ENCODE measurements at places on chromosomes 1 and 21.
A peak's percentile ranks its signal among the peaks of the same experiment; 100 is the strongest.

GRCh38 chr1:1594602-1595260 lies 5.2 kb downstream of the FNDC10 start:
- DNase-seq = no peak

DNA sequence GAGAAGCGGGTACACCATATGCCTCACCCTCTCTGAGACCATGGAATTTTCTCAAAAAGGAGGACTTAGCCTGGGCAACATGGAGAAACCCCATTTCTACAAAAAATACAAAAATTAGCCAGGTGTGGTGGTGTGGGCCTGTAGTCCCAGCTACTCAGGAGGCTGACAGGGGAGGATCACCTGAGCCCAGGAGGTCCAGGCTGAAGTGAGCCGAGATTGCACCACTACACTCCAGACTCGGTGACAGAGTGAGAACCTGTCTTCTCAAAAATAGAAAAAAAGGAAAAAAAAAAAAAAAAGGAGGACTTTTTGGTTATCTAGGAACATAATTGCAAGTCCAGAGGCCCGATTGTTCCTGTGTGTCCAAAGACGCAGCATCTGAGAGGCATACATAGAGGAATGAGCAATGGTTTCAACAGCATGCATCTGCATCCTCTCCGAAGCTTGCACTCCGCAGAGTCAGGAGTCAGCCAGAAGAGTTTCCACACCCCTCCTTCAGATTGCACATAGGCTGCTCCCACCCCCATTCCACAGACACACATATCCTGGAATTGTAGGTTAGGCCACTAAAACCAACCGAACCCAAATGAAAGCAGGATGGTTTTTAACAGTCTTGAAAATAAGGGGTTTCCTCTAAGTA lies 2.5 kb upstream of the TBX15 start:
- no peak for DNase-seq

GRCh38 chr1:173202424-173203145 lies 4.5 kb downstream of the TNFSF4 start:
- no peak for DNase-seq

GRCh38 chr1:185162491-185162890 lies 5.5 kb downstream of the SWT1 start:
- no peak for DNase-seq

- DNase-seq = no peak
These were observed 740 bp downstream of the DSTYK start for GRCh38 chr1:205210756-205211168.

- no peak for DNase-seq
These were observed 120.9 kb downstream of the ATG4C start for GRCh38 chr1:62904856-62905225.

GRCh38 chr1:160739098-160739511 lies at the start of gene SLAMF7:
SLAMF7 (plus strand) TSS chr1:160739247; CDS start chr1:160739302, 55 bp downstream.
- DNase-seq = peak; percentile 34

GRCh38 chr1:244449936-244450508 lies 1.7 kb downstream of the ADSS2 start:
- DNase-seq = no peak

GRCh38 chr1:6962478-6962995 lies 177.3 kb downstream of the CAMTA1 start:
- DNase-seq = no peak

DNA sequence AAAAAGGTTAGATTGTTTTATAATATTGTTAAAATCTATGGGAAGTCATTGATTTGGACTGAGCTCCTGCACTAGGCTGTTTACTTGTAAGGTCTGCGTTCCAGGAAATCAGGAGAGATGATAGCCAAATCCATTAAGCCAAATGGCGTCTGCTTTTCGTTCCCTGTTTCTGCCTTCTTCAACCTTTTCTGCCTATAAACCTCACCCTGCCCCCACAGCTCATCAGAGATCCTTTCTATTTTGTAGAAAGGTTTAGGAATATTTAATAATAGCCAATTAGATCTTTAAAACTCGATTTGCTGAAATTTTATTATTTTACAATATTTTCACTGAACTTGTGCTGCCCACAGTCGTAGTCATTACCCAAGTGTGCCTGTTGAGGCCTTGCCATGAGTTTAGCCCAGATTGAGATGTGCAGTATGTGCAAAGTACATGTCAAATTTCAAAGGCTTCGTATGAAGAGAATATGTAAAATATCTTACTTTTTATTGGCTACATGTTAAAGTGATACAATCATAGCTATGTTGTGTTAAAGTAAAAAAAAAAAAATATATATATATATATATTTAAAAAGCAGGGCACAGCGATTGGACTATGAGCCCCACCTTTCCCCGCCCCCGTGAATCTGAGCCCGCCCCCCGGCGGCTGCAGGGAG lies 444 bp upstream of the IARS2 start:
- DNase-seq = no peak

DNA sequence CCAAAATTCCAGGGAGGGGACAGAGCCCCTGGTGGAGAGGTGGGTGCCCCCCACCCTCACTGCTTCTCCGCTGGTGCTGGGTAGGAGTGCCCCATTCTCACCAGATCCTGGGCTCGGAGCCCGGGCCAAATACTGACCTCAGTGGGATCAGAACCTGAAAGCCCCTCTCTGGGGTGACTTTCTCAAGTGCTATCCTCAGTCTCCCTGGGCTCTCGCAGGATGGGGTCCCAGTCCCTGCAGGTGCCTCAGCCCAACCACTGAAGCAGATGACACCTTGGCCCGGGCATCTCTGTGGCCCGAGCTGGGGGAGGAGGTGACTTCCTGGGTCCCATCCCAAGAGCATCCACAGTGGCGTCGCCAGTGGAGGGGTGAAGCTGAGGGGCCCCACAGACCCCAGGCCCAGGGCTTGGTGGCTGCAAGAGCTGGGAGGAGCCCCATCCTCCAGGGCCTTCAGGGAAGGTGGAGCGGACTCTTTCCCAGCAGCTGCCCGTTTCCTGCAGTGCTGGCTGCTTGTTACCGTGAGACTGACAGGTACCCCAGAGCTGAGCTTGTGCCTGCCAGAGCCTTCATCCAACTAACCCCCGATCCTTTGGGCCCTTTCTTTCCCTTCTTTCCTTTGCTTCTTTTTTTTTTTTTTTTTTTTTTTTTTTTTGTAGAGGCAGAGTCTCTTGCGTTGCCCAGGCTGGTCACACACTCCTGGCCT lies 3.9 kb upstream of the FNDC10 start:
- no peak for DNase-seq

DNA sequence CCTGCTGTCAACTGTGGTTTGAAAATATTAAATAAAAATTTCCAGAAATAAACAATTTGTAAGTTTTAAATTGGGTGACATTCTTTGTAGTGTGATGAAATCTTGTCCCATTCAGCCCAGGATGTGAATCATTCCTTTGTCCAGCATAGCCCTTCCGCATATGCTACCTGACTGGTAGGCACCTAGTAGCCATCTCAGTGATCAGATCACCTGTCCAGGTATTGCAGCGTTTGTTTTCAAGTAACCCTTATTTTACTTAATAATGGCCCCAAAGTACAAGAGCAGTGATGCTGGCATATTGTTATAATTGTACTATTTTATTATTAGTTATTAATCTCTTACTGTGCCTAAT lies 351.6 kb upstream of the B3GALT2 start:
- DNase-seq = no peak

DNA sequence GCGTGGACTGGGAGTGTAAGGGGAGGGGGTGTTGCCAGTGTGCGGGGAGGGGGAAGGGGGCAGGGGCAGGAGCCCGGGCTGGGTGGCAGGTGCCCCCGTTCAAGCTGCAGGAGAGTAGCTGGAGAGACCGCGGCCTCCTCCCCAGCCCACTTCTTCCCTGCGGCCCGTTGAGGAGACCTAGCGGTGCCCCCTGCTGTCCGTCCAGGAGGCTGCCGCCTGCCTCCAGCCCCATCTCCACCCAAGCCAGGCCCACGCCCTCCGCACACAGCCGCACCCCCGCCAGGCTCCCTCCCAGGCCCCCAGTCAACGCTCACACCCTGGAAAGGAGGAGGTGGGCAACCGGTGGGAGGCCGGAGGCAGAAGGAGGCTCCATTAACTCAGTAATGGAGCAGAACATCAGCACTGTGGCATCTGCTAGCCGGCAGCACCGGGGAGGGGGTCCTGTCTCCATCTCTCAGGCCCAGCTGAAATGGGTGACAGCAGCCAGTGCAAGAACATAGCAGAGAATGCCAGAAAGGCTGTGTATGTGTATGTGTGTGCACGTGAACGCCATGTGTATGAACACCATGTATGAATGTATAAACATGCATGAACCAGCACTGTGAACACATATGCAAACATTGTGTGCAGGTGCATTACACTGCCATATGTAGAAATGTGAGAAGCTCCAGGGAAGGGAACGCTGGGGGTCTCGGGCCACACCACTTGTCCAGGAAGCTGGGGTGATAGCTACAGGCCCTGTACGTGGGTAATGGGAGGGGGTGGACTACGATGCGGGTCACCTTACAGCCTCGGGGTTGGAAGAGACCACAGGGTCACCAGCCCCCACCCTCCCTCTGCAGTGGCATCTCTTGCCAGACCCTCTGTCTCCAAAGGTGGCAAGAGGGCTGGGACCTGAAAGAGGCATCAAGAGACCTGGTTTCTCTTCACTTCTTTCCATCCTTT lies 84.6 kb downstream of the SYT2 start:
- peak; percentile 13 for DNase-seq

GRCh38 chr1:243850202-243850451 lies at the start of gene AKT3:
AKT3 (minus strand) TSS chr1:243850243; CDS start chr1:243843170, 7,073 bp downstream.
- DNase-seq = no peak

- DNase-seq = no peak
These were observed 109.8 kb downstream of the PLPPR4 start for GRCh38 chr1:99374109-99374508.

- DNase-seq = no peak
These were observed 168.4 kb downstream of the FASLG start for GRCh38 chr1:172827301-172827700.

DNA sequence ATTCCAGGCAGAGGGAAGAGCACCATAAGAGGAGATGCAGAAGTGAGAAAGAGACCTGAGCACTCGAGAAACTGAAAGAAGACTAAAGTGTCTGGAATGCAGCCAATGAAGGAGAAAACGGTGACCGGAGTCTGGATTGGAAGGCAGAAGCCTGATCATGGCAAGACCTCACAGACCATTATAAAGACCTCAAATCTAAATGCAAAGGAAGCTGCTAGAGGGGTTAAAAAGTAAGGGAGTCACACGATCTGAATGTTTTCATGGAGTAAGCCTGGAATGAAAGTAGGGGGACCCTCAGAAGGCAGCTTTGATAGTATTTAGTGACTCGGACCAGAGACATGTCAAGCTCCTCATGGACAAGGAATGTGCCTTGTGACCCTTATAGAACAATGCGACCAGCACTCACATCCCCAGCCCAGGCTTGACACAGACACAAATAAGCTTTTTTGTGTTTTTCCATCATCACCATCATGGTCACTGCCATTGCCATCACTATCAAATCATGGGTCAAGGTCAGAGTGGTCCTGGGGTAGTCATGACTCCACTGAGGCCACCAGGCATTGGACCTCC lies 183.6 kb downstream of the SEC16B start:
- no peak for DNase-seq
